CD4-positive, alpha-beta T cell treated with Interleukin-2 at 100 ng/mL for 4 hours (primary cell): ENCODE measurements at places on chromosomes 2 and 18.

GRCh38 chr18:23629444-23629946, 33.2 kb downstream of the ANKRD29 start:
- no peak for DNase-seq

- DNase-seq = no peak
These were observed 57.6 kb downstream of the TPGS2 start for GRCh38 chr18:36771245-36771644.

DNA sequence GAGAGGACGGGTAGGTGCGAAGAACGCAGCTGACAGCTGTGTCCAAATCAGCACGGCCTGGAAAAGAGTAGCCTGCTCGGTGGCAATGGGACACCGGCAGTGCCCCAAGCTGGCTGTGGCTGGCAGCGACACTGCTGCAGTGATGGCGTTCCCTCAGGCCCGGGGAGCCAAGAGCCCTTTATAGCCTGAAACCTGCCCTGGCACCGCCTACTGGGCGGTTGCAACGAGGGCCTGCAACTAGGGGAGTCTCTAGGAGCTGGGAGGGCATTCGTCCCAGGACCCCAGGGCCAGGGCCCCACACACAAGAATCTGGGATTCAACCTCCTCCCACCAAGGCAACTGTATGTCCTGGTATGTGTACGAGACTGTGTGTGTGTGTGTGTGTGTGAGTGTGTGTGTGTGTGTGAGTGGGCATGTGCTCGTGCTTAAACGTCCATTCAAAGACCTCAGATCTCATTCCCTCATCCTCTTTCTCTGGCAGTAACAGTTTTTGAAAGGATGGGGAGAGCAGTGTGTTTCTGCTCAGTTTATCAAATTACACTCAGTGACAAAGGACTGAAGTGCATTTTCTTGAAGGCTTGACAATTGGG, 6.8 kb upstream of the CYP26B1 start:
- DNase-seq = no peak

GRCh38 chr2:123715467-123715982, 309.6 kb upstream of the CNTNAP5 start:
- no peak for DNase-seq

GRCh38 chr18:37385846-37386778, 179.5 kb downstream of the CELF4 start:
- DNase-seq = peak; percentile 45

GRCh38 chr18:59923539-59924196, 23.9 kb downstream of the PMAIP1 start:
- DNase-seq = no peak

DNA sequence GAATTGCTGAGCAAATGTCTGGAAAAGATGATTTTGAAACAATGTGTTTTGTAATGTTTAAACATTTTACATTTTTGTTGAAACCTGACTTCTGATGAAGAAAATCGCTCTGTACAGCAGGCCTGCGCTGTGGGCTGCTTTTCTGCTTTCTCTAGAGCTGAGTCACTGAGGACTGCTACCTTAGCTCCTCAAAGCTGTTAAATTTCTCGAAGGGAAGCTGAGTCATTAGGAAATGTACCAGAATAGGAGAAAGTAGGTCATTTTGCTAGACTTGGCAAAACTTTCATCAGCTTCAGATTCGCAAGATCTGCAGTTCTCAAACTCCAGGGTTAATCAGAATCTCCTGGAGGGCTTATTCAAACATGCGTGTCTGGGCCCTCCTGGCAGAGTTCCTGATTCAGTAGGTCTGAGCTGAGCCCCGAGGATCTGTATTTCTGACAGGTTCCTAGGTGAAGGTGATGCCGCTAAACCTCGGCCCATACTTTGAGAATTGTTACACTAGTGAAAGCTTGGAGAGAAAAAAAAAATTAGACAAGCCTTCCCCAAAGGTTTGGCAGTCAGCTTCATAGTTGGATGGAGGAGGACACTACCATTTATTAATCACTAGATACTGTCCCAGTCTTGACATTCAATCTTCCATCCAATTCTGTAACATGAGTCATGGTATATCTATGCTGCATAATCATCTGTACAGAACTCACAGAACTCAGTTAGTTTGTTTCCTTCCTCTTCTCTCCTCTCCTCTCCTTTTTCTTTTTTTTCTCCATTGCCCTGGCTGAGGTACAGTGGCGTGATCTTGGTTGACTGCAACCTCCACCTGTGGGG, 297.6 kb downstream of the PARD3B start:
- peak; percentile 17 for DNase-seq

DNA sequence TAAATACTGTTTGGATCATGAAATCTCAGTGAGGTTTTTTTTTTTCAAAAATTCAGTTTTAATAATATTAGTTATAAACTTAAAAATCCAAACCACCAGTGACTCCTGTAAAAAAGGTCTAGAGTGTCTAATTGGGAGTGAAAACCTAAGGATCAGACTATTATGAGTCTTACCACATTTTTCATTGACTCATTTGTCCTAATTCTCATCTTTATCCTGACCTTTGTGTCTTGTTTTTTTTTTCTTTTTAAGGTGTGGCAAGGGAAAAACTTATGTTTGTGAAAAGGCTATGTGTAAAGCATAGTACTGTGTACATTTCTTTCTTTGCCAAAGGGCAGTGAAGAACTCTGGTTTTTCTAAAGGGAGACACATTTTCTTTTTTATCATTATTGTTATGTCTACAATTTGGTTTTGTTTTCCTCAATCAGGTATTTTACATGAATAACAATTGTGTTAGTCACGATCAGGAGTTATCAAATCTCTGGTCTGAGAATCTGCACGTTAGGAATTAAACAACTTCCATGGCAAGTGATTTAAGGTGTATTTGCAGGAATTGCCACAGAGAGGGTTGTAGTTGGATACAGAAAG, 52.6 kb downstream of the RHBDD1 start:
- DNase-seq = no peak

DNA sequence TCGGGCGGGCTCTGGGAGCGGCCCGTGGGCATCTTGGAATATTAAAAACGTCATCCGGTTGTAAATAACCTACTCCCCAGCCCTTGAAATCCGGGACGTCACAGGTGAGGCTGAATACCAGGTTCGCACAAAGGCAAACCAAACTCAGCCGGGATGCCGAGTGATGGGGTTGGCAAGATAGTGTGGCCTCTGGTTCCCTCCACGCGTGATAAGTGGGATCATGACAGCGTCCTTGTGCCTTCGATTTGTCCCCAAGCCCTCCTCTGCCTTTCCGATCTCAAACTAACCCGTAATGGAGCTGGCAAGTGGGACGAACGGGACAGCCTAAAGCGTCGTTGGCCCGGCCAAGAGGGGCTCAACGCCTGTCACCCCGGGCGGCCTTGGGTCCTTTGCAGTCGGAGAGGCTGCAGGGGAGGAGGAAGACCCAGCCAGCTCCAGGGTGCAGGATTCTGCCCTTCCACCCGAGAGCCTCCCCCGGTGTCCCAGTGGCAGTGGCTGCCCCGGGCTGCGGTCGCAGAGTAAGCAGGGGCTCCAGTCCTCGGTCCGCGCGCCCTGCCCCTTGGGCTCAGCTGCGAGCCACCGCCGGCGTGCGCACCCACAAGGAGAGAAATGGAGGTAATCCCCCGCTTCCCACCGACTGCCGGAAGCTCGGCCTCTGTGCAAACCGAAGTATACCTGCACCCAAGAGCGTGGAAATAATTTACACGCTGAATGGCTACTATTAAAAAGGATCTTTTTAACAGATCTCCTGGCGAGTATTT, 13.4 kb upstream of the PAX3 start:
- DNase-seq = no peak

DNA sequence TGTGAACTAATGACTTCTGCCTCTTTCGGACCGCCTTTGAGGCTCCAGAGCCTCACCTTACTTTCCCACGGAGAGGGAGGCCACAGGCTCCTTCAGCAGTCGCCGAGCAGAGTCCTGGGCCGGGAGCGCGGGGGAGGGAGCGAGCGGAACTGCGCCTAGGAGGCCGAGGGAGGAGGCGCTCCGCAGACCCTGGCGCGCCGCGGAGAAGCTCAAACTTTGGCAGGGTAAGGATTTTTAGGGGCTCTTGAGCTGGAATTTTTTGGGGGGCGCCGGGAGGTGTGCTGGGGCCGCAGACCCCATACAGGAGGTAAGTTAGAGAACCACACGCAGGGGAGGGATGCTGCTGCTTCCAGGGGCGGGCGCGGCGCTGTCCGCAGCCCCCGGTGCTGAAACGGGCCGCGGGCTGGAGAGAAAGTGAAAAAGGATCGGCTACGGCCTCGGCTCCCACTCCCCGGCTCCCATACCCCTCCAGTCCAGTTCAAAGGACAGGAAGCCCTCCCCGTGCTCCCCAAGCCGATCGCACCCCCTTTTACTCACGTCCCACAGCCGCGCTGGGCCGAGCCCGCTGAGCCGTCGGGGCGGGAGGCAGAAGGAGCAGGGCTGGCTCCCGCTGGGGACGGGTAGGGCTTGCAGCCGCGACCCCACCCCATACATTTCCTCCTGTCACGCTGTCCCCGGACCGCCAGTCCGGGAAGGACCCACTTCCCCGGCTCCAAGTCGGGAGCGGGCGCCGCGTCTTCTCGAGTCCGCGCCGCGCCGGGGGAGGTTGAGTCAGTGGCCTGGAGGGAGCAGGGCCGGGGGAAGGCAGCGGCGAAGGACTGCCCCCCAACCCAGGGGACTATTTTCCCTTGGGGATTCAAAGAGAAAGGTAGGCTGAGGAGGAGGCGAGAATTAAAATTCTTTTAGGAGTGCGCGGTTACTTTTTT, at the start of gene CNGA3:
TSS of gene CNGA3 (plus strand) at position 146 of the 926 bp plus-strand sequence. CDS start 23,520 bp downstream, outside the sequence.
- DNase-seq = no peak

- no peak for DNase-seq
These were observed 1690.4 kb upstream of the SLC39A10 start for GRCh38 chr2:193966590-193966989.

DNA sequence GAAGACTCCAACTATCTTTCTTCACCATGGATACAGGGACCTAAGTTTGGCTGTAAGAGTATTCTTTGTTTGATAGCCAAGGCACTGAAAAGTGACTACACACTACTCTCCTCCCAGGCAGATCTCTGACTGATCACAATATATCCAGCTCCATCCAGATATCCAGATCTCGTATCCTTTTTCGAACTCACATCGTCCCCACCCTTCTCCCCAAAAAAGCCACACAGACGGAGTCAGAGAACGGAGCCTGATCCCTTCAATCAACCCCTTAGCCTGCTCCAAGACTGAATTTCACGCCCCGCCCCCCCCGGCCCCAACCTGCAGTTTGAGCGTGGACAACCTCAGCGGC, 533 bp downstream of the DHX57 start:
- no peak for DNase-seq

DNA sequence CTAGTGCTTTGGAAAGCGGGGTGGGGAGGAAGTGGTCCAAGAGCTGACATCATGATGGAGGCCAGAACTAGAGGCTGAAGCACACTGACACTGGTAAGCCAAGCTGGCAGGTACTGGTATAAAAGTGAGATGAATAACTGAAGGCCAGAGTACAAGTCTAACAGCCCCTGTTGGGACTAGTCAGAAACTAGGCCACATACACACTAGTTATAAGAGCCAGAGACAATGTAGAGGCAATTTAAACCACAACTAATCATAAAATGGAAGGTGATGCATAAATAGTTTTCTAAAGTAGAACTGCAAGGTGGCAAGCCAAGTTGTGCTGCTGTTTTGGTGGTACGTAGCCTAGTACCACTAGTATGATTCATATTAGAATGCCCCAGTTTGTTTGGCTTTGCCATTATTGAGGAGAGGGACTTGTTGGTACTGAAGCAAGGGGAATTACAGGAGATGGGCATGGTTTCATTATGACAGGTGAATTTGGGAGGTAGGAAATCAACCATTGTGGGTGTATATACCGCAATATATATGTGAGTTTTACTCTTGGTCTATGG, 57.6 kb downstream of the GDF7 start:
- DNase-seq = no peak

- DNase-seq = no peak
These were observed 344.1 kb downstream of the TDRD15 start for GRCh38 chr2:21467910-21468309.

GRCh38 chr18:1062588-1062987, 157.9 kb downstream of the ADCYAP1 start:
- DNase-seq = no peak

DNA sequence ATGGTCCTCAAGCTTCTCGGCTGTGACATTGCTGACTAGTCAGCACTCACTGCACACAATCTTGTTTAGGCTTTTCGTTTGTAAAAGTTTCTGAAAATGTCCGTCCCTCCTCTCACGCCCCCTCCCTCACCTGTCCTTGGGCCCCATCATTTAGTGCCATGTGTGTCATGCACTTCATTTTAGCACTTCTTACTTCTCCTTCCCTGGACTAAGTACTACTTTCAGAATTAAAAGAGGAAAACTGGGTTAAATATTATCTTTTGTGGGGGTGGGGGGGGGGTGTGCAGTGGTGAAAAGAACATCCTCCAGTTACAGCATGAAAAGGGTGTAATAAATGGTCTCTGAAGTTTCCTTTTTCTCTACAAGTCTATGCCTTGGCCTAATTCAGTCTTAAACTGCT, 182.0 kb upstream of the SP5 start:
- DNase-seq = no peak

GRCh38 chr2:147051248-147051647, 793.6 kb upstream of the ACVR2A start:
- no peak for DNase-seq

- DNase-seq = no peak
These were observed 56.1 kb downstream of the PLEKHM3 start for GRCh38 chr2:207969249-207969648.
